Lung microvascular endothelial cell (primary cell): ENCODE measurements at places on chromosomes 1 and 21.
A peak's percentile ranks its signal among the peaks of the same experiment; 100 is the strongest.

GRCh38 chr1:181390410-181391077 is 92.8 kb upstream of the CACNA1E start:
- no peak for DNase-seq

DNA sequence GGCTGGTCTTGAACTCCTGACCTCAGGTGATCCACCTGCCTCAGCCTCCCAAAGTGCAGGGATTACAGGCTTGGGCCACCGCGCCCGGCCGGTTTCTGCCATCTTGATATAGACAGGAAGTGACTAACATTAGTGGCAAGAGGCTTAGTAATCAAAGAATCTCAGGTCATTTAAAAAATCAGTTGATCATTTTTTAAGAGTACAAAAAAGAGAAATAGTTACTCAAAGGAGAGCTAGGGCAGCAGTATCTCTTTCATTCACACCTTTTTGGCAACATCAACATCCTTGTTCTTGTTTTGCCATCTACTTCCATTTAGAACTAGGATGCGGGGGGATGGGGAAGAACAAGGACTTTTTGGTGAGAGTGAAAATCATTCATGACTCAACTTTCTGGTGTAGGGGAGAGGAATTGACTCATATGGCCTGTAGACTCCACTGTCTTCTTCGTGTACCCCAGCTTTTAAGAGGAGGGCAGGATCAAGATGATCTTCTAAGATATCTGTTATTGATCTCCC is 8.8 kb downstream of the FCRLB start:
- DNase-seq, result peak; percentile 83

- DNase-seq, result peak; percentile 7
Observed at GRCh38 chr1:215539803-215540570, 27.1 kb upstream of the KCTD3 start.

DNA sequence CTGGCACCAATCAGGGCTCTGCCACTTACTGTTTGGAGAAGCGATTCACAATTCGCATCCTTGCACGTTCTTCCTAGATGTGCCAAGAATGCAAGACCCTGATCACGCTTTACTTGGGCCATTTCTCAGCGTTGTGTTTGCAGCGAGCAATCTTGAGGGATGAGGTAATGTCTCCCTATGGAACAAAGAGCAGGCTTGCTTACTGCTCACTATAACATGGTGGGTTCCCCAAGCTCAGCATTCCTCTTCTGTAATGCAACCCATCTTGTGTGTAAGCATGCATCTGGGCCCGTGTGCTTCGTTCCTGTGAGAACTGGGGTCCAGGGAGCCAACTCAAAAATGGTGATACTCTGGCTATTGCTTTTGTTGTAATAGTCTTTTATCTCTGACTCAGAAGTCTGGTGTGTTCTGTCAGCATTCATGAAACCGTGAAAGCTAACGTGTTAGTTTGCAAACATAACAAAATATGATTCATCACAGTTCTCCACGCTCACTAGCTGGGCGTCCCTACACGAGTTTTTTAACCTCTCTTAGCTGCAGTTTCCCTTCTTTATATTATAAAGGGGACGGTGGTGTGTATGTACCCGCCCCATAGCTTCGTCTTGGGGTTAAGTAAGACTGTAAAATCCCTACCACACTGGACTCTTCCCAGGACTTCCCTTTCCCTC is 33.3 kb downstream of the DNTTIP2 start:
- DNase-seq, result peak; percentile 88

- DNase-seq, result no peak
Observed at GRCh38 chr1:46341222-46342083, 846 bp downstream of the NSUN4 start.

- no peak for DNase-seq
Observed at GRCh38 chr1:115658646-115659045, 16.9 kb downstream of the VANGL1 start.

DNA sequence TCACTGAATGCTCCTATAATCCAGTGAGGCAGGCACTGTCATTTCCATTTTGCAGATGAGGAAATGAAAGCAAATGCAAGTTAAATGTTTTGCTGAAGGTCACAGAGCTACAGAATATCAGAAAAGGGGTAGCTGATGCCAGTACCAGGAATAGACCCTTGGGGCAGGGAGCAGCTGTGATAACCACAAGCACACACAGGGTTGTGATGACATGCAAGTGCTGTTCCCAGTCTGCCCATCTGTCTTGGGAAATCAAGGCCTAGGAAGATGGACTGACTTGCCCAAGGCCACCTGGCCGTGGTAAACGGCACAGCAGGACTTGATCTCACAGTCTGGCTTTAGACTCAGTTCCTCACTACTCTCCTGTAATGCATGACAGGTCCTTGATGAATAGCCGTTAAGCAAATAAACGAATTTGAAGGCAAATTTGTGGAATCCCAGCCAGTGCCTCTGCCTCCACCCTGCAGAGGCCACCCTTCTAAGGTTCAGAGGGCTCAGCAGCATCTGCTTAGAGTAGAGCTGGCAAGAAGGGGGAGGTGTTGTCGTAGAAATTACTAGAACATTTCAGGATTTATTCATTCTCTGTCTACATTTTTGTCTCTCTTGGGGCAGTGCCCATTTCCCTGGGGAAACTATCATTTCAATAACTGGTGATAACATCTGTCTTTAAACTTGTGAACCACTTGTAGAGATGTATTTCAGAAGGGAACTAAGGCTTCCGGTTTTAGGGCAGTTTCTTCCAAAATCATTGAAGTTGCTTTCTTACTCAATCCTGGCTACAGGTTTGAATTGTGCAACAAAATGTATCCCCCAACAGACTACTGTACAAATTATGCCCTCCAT is 53.2 kb upstream of the MRPS6 start:
- peak; percentile 2 for DNase-seq

GRCh38 chr1:100760511-100760910 is 41.0 kb downstream of the VCAM1 start:
- DNase-seq, result no peak

- no peak for DNase-seq
Observed at GRCh38 chr1:9135073-9135836, 6.4 kb upstream of the GPR157 start.

GRCh38 chr1:182611326-182611725 is 7.1 kb upstream of the RGS16 start:
- DNase-seq, result no peak

DNA sequence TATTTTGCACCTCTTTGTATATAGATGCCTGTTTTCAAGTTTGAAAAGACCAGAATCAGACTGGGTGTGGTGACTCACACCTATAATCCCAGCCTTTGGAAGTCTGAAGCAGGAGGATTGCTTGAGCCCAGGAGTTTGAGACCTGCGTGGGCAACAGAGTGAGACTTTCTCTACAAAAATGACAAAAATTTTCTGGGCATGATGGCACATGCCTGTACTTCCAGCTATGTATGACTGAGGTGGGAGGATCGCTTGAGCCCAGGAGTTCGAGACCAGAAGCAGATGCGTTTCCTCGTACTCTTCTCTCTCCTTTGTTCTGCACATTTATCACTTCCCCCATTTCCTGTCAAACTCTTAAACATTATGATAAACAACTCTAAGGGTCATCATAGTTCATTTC is 310.0 kb upstream of the SNX7 start:
- DNase-seq, result peak; percentile 54

DNA sequence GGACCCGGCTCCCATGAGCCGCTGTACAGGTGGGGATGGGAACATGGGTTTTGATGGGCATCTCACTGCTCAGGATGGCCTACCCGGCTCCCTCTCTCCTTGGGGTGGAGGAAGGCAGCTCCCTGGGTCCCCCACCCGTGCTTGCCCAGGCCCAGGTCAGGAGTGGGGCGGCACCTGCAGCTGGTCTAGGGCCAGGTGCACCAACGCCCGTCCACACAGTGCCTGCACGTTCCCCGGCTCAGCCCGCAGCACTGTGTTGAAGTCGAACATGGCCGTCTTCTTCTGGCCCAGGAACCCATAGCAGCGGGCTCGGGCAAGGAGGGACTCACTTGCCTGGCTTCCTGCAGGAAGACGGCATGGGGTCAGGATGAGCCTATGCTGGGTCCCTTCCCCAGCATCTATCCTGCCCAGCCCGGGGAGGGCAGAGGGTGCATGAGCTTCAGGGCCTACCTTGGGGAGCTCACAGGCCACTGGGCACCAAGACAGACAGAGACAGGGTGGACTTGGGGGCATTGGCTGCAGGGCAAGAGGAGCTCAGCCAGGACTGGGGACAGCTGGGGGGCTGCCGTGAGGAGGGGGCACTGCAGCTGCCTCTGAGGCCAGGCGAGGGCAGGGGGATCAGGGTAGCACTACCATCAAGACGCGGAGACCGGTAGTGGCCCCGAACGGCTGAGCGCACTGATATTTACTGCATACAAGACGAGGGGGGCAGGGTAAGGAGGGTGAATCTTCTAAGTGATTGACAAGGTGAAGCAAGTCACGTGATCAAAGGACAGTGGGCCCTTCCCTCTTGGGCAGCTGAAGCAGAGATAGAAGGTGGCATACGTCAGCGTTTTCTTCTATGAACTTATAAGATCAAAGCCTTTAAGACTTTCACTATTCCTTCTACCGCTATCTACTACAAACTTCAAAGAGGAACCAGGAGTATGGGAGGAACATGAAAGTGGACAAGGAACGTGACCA is 17.8 kb downstream of the TTC34 start:
- DNase-seq, result no peak

GRCh38 chr1:205273551-205273982 is 45.8 kb downstream of the TMCC2 start:
- peak; percentile 88 for DNase-seq

- DNase-seq, result no peak
Observed at GRCh38 chr1:208242941-208243526, 1.1 kb downstream of the PLXNA2 start.

- DNase-seq, result no peak
Observed at GRCh38 chr1:20280341-20280740, 10.3 kb upstream of the VWA5B1 start.

DNA sequence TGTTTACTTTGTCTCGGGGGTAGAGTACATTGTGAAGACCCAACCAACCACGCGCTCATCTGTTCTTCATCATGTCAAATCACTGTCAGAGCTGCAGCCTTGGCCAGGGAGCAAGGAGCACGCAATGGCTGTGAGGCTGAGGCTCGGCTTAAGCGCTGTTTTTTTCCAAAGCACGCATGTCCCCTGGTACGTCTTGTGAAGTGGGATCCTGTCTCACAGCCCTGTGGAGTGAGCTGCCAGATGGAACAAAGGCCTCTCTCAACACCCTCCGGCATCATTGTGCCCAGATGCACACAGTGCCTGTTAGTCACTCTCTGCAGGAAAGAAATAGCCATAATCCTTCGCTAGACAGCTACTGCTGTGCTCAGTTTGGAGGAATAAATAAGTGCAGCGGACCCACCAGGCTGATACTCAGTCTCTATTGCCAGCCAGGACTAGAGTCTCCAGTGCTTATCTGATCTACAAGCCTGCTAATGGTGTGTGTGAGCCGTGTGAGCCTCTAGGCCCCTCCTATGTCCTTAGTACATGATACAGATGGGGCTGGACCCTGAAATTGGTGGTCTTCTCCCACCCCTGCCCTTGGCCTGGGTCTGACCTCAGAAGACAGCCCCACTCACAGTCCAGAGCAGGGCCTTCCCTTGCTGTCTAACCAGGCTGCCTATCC is 91.3 kb upstream of the COA6 start:
- DNase-seq, result no peak

- DNase-seq, result no peak
Observed at GRCh38 chr1:19786988-19787423, 12.7 kb downstream of the TMCO4 start.

DNA sequence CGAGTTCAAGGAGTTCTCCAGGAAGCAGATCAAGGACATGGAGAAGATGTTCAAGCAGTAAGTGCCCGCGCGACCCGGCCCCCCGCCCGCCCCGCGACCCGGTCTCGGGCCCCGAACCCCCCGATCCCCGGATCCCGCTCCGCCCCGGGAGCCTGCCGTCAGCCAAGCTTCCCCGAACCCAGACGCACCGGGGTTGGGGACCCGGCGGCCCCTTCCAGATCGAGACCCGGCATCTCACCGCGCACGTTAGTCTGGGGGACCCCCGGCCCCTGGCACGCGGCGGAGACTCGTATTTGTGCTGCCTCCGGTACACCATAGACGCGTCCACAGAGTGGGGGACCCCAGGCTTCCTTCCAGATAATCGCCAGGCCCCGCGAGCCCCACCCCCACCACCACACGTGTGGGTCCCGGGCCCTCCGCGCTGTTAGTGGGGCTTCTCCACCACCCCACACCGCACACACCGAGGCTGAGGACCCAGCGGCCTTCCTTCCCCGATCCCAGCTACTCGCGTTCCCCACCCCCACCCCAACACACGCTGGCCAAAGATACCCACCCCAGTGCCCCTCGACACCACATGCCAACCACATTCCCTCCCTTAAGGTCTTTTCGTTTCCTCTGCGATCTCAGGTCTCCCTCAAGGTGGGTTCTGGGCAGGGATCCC is 665 bp downstream of the EFHD2 start:
- peak; percentile 17 for DNase-seq

GRCh38 chr21:36156815-36157670 is at the start of gene DOP1B:
Gene DOP1B (plus strand): TSS chr21:36156824. CDS start chr21:36164734, 7,910 bp downstream.
- peak; percentile 18 for DNase-seq

DNA sequence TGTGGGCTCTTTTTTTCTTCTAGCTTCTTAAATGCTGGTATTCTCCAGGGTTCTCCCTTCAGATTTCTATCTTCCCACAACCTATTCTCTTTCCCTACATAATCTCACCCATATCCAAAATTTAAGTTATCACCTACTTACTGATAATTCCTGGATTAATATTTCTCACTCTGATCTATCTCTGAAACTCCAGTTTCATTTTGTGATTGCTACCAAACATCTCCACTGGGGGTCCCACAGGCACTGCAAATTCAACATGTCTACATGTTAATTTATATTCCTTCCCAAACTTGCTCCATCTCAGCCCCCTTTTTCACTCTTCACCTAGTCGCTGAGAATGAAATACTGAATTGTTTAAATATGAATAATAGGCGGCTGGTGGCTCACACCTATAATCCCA is 9.9 kb upstream of the C1orf141 start:
- peak; percentile 23 for DNase-seq
